ENCODE measurements at places on chromosomes 1 and 21. TPM values are rescaled to one million over a fixed set of nuclear protein-coding genes. Genes with fewer than 3 reads are reported as not detected.

DNA sequence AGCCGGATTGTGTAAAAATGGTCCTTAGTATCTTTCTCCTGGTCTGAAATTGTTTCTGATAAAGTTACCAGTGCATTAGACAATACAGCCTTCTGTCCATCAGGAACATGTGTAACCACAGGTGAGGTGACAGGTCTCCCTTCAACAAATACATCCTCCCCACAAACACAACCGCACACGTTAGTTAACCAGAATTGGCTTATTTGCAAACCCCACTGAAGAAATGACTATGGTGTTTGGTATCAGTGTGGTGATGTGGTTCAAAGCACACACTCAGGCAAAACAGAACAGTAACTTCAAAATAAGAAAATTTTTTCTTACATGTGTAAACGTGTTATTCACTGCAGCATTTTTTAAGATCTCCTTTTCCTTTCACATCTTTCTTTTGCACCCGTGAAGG lies 517.2 kb upstream of the NR5A2 start:
- no peak for DNase-seq

- DNase-seq = no peak
Measured at GRCh38 chr1:17045634-17046333, 8.0 kb downstream of the SDHB start.

DNA sequence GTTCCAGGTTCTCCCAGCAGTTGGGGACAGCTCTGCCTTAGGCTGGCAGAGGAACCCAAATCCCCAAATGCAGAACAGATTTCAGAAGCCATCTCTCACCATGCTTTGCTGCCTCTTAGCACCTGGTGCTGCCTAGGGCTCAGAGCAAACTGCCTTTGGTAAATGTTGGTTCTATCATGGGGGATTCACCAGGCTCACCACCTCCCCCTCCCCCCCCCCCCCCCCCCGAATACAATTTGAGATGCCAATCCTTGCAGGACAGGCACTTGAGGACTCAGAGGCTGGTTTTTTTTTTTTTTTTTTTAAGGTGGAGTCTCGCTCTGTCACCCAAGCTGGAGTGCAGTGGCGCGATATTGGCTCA lies 447 bp upstream of the PAQR6 start:
- no peak for DNase-seq

DNA sequence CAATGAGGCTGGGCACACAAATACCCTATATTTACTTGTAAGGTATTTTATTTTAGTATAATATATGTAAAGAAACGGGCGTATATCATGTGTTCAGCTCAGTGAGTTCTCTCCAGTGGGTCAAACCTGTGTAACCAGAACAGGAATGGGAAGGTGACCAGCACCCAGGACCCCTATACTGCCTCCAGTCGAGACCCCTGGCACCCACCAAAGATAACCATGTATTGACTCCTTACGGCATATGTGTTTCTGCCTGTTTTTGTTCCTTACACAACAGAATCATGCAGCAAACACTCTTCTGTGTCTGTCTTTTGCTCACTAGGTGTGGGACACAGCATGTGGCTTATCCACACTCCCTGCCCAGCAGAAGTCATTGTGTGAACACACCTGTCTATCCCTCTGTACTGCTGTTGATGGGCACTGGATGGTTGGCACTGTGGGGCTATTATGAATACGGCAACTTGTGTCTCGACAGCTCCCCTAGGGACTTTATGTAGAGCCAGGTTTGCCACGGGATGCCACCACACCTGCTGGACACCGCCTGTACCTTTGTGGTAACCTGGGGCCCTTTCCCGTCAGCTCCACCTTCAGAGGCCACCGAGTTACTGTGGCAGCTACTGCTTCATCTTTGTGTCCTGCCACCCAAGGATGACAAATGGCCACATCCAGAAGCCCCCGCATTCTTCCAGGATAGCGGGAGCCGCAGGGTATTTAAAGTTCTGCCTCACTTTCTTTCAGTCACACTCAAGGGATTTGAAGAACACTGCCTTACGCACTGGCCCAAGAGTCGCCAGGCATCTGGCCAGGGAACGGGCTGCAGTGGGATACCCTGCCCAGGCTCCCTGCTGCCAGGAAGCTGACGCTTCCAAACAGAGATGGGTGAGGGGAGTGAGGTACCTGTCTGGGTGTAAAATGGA lies 23.5 kb upstream of the C2CD2 start:
- no peak for DNase-seq

- no peak for DNase-seq
Measured at GRCh38 chr1:26282401-26282918, 2.6 kb downstream of the SH3BGRL3 start.

DNA sequence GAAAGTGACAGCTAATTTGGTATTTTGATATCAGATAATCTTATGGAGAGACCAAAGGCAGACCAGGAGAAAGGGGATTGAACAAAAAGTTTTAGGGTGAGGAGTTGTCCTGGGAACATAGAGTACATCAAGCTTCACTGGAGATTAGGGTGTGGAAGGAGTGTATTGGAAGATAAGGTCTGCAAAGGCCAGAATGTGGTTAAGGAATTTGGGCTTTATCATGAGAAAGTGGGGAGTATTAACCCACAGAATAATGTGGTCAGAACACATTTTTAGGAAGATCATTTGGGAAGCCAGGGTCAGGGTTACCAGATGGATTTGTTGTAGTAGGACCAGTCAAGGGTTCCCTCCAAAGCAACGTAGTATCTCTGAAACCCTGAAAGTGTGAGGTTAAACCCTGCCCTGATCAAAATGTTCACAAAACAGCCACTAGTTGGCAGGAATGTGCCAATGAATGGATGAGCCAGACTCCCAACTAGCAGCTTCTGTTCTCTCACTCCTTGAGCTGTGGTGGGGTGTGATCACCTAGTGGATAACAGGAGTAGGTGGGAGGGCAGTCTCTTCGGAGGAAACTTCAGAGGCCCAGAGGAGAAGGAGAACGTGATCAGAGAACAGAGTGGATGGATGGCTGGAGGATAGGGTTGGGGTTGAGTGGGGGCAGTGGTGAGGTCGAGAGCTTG lies 35.8 kb downstream of the SLC2A1 start:
- DNase-seq = peak; percentile 54

- no peak for DNase-seq
Measured at GRCh38 chr1:119373465-119373864, 4.9 kb downstream of the HAO2 start.

DNA sequence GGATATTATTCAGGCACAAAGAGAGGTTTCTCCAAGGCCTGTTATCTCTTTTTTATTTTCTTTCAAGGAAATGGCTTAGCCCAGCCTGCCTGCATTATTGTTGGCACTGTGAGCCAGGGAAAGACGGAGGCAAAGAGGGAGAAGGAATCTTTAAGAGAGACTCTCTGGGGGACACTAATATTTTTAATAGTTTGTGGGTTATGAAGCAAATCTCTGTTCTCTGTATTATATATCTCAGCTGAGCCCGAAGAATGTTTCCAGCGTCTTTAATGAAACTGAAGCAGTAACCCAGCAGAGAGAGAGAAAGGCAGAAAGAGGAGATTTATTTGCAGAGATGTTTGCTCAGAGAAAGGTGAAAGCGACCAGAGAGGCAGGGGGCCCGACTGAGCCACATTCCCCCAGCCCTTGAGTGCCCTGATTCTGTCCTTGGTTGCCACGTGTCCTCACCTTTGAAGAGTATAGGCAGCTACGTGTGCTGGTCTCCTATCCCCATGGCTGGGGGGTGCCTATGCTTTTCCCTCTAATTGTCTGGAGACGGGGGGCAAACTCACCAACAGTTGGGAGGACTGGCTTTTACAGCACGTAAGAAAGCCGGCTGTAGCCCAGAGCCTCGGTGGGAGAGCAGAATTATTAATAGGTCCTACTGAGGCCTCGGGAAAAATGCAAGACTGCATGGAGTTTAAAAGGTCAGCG lies 166.4 kb downstream of the TRABD2B start:
- no peak for DNase-seq

GRCh38 chr1:1403653-1404052 lies 3.4 kb downstream of the MRPL20 start:
- no peak for DNase-seq

DNA sequence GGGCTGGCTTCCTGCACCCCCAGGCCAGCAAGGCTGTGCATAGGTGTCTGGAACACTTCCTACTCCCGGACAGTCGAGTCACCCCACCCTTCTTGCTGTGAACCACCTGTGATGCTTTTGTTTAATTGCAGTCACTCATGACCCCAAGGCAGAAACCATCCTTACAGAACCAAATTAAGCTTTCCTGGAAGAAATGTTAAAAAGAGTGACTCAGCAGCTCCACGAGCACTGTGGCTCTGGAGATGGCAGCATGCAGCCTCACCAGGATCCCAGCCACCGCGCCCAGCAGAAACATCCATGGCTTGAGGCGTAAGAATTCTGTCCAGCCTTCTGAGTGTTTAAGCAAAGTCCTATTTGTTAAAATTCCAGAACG lies 28.8 kb downstream of the SNAP47 start:
- no peak for DNase-seq

DNA sequence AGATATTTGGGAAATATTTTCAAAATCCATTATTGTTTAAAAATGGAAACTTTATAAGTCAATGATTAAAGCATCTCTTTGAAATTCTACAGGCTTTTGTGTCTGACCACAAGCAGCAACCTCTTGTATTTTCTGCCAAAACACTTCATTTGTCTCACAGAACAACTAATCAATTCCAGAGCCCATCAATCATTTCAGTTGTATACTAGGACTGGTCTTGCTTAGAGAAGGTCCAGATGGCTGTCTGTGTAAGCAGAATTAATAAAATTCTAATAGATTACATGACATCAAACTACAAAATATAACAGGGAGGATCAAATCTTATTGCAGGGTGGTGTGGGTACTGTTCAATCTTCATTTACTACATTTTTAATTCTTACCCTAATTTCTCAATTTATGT lies 76.4 kb downstream of the ACBD6 start:
- no peak for DNase-seq

DNA sequence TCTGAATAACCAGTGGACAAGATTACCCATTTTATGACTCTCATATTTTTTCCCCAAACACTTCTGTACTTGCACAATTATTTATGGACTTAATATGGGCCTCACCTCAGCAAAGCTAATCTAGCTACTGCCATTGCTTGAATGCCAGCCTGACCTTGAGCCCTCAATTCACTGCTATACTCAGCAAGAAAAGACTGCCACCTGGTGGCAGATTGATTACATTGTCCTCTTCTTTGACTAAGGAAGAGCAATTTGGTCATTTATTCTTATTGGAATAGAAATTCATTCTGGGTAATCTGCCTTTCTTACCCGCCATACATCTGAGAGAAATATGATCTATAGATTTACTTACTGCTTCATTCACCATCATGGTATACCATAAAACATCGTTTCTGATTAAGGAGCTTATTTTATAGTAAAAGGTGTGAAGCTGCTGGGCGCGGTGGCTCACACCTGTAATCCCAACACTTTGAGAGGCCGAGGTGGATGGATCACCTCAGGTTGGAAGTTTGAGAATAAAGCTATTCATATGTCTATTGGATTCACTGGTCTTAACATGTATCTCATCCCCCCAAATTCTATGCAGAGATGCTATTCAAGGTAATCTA lies 32.9 kb upstream of the DIPK1A start:
- DNase-seq = no peak

DNA sequence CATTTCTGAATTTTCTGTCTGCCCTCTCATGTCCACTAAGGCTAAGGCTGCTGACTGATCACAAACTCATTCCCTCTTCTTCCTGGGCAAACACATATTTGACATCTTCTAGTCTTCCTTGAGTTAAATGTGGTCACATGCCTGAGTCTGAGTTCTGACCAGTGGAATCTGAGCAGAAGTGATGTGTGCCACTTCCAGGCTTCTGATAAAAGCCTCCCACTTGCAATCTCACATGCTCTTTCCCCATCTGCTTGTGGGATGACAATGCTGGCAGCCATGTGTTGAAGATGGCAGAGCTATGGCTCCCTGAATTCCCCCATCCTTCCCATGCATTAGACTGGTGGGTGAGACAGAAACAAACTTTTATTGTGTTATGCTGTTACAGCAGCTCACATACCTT lies 149.9 kb upstream of the ZNF648 start:
- DNase-seq = no peak

GRCh38 chr1:51564124-51564523 lies 45.1 kb upstream of the EPS15 start:
- DNase-seq = no peak

DNA sequence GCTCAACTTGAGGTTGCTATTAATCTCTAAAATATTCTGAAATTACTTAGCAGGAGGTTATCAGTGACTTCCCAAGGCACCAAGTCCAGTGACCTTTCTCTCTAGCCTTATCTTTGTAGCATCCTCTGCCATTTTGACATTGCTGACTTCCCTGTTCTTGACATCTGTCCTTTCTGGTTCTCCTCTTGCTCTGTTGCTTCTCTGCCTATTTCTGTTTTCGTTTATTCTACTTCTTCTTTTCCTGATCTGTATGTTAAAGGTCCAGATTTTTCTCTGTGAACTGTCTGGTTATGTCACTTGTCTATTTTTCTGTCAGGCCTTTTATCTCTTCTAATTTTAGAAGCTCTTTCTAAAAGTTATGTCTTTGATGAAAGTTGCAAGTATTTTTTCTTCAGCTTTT lies 178.8 kb downstream of the VPS13D start:
- no peak for DNase-seq

- no peak for DNase-seq
Measured at GRCh38 chr1:174344162-174344561, 103.6 kb upstream of the GPR52 start.

GRCh38 chr1:12112711-12113161 lies 49.6 kb downstream of the TNFRSF8 start:
- DNase-seq = no peak

DNA sequence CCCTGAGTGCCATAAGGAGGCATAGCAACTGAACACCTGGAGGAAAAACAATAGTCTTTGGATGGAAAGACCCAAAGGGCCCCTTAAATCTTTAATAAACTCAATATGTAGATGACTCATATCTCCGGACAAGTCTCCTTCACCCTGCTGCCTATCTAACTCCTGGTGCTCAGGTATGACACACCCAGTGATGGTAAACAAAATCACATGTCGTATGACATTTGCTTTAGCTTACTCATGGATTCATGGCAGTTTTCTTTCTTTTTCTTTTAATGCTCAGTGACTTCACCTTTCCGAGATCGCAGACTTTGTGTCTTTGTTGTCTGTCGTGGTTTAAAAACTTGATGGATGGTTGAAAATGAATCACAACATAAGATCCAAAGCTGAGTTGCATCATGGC lies 208.5 kb upstream of the PROX1 start:
- no peak for DNase-seq

DNA sequence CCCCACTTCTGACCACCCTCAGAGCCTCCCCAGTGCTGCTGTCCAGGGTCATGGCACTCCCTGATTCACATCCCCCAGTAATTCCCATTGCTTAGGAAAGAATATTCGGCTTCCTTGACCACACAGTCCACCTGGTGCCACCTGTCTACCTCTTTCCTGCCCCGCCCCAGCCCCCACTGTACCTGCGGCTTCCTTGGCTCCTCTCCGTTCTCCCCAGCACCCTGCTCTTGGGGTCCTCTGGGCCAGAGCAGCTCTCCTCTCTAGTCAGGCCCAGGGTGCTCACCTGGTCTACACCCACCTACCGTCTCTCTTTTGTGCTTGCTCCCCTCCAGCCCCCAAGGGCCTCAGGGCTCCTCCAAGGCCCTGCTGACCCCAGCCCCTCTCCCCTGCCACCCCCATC lies 142.6 kb downstream of the PEX14 start:
- no peak for DNase-seq

PRAMEF26 gene
- total RNA-seq = not detected

HES2 gene
- total RNA-seq = not detected

DIRAS3 gene
- total RNA-seq = not detected

GART gene
- total RNA-seq = 102 TPM

LRRIQ3 gene
- total RNA-seq = 1.7 TPM

KDF1 gene
- 1.1 TPM for total RNA-seq

TARDBP gene
- total RNA-seq = 174 TPM

PLEKHN1 gene
- 3.0 TPM for total RNA-seq

SLAMF8 gene
- total RNA-seq = 1.8 TPM

SHISA4 gene
- total RNA-seq = not detected

SH2D1B gene
- not detected for total RNA-seq

CLDN8 gene
- not detected for total RNA-seq

RPE65 gene
- not detected for total RNA-seq
